ENCODE measurements at places on chromosomes 13 and 19.

GRCh38 chr13:98398581-98398980 is 178.3 kb downstream of the STK24 start:
- DNase-seq, result no peak

- no peak for DNase-seq
Measured at GRCh38 chr19:45103156-45103507, 10.2 kb downstream of the PPP1R37 start.

GRCh38 chr19:8261881-8262280 is 46.3 kb downstream of the CD320 start:
- DNase-seq, result no peak

GRCh38 chr19:39953915-39954314 is 17.1 kb upstream of the PSMC4 start:
- DNase-seq, result no peak

DNA sequence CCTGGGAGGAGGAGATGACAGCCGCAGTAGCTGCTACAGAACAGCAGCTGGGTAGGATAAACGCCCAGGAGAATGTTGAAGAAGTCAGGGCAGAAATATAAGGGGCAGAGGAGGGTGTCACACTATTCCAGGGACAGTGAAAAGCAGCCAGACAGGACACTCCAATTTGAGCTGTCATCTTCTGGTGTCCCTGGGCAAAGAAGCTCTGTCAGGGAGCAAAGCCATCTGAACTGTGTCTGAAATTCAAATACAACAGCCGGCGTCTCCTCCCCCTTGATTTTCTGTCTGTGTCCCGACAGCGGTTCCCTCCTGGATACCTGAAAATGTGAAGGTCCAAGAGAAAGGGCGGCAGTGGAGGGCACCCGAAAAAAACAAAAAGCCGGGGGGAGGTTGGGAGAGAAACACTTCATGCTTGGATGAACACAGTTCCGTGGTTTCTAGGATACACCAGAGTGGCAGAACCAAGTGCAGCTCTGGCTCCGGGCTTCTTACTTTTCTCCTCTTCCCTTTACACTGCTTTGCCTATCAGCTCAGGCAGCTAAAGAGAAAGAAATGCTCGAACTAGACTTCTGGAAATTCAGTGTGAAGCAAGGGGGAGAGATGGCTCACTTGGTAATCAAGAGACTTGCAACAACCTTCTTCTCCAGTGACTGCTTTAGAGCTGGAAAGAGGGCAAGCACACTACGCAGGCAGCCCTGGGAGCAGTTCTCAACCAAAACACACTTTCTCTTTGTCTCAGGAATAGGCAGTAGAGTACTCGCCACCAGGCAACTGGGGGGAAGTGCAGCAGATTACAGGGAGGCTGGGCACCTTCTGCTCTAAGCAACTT is 465.6 kb downstream of the ITGBL1 start:
- DNase-seq, result peak; percentile 47

All from H9 (cell line).